ENCODE measurements at places on chromosomes 6 and 20. TPM values are rescaled to one million over a fixed set of nuclear protein-coding genes. Genes with fewer than 3 reads are reported as not detected.

Gene SULF2
- total RNA-seq: 14.4 TPM

Gene SGK2
- 69.5 TPM for total RNA-seq

Gene HAO1
- total RNA-seq: 194 TPM

Gene PRSS16
- total RNA-seq: not detected

Gene ARFGEF2
- total RNA-seq: 28.6 TPM

Gene NOX3
- not detected for total RNA-seq

Gene BTBD9
- total RNA-seq: 5.6 TPM

Gene NKX2-2
- total RNA-seq: not detected

Gene ECHDC1
- total RNA-seq: 51.7 TPM

Gene ZNF451
- 24.9 TPM for total RNA-seq

Gene TFAP2C
- total RNA-seq: not detected

Gene ZNF334
- 0.55 TPM for total RNA-seq

Gene CCM2L
- 0.61 TPM for total RNA-seq

Gene VGLL2
- not detected for total RNA-seq

Gene HFE
- 8.9 TPM for total RNA-seq

Gene BPIFB3
- not detected for total RNA-seq

Gene SYNDIG1
- total RNA-seq: not detected

Gene CNKSR3
- total RNA-seq: 19.8 TPM

Gene CLDN20
- total RNA-seq: not detected

Gene IL17A
- total RNA-seq: not detected

Gene ORC3
- total RNA-seq: 8.2 TPM

Gene TMC2
- not detected for total RNA-seq

Gene GINS1
- 0.40 TPM for total RNA-seq

Gene FAM217A
- not detected for total RNA-seq

Gene CFAP206
- not detected for total RNA-seq

Gene ENPP5
- total RNA-seq: 0.24 TPM

Gene HLA-F
- total RNA-seq: 22.7 TPM

Gene HLA-DQB1
- 1.7 TPM for total RNA-seq

Gene UBE3D
- total RNA-seq: 2.0 TPM
